ENCODE measurements at places on chromosomes 16 and 17.
A peak's percentile ranks its signal among the peaks of the same experiment; 100 is the strongest.

GRCh38 chr16:53822936-53823529 lies 119.1 kb downstream of the FTO start:
- DNase-seq = peak; percentile 69

DNA sequence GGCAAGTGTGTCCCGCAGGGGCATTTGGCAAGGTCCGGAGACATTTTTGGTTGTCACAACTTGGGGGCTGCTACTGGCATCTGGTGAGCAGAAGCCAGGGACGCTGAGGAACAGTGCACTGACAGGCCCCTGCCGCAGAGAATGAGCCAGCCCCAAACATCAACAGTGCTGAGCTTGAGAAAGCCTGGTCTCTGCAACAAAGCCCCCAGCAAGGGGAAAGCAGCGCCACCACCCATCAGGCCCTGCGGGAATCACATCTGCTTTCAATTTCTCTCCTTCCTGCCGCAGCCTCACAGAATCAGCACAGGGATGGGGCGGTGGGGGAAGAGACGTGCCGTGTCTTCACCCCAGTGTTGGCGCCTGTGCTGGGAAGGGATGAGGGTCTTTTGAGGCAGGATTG lies 14.8 kb upstream of the PRPSAP1 start:
- no peak for DNase-seq

DNA sequence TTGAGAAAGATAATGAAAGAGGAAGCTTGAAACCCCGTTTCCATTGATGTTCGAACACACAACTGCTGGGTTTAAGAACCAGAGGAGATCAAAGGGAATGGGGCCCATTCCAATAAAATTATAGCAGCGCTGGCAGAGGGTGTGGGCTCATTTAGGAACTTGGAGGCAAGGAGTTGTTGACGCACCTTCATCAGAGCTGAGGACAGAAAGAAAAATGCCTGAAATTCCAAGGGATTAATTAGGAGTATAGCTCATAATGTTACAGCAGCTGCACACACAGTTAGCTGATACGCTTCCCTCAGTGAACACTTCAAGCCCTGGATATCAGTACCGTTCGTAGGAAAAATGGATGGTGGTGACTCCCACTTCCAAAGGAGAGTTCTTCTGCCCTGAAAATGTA lies 127.2 kb downstream of the AXIN2 start:
- no peak for DNase-seq

DNA sequence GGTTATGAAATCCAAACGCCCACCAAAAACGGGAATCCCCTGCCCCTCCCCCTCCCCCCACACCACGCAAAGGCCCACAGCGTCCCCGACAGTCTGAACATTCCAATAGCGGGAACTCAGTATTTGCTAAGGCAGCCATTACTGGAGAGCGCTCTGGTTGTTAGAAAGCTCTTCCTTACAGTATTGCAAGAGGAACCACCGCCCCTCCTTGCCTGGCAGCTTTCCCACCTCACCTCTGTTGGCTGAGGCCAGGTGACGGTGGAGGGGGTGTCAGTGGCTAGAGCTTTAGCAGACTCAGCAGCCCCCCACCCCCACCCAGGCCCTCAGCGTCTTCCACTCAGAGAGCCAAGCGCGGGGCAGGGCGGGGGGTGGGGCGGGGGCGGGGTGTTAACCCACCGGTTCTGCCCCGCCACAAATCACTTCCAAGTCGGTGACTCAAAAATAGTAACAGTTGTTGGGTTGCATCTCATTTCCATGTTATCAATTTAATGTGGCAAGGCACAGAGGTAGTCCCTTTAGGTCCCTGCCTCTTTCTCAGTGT lies 2.2 kb upstream of the PLEKHH3 start:
- peak; percentile 55 for DNase-seq

DNA sequence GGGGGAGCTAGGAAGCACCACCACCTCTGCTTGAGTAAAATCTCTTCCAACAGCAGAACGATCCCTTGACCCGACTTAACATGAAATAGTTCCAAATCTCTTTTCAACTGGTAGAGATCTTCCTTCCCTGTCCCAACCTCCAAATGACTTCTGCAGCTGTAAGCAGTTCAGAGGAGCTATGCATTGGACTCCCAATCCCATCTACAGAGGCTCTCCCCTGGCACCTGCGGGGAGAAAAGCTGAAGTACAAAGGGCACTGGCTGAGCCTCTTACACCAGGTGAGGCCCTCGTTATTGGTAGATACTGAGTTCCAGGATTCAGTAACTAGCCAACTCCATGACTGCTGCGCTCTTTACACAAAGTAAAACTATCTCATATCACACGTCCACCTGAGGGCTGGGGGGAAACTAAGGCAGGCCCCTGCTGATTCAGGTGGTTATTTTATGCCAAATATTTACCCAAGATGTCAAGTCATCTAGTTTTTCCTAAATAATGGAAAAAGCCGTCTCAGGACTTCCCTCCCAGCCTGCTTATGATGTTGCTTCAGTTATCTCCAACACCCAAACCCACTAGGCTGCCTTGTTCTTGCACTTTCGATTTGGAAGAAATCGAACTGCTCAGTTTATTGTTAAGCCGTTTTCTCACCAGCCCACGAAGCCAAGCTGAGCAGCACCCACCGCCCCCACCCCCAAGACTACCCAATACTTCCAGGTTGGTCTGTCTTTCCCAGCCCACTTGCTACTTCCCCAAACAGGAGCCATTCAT lies 3.2 kb downstream of the ACTG1 start:
- DNase-seq = peak; percentile 47

GRCh38 chr17:58870747-58871146 lies 115.1 kb downstream of the PPM1E start:
- peak; percentile 0 for DNase-seq

DNA sequence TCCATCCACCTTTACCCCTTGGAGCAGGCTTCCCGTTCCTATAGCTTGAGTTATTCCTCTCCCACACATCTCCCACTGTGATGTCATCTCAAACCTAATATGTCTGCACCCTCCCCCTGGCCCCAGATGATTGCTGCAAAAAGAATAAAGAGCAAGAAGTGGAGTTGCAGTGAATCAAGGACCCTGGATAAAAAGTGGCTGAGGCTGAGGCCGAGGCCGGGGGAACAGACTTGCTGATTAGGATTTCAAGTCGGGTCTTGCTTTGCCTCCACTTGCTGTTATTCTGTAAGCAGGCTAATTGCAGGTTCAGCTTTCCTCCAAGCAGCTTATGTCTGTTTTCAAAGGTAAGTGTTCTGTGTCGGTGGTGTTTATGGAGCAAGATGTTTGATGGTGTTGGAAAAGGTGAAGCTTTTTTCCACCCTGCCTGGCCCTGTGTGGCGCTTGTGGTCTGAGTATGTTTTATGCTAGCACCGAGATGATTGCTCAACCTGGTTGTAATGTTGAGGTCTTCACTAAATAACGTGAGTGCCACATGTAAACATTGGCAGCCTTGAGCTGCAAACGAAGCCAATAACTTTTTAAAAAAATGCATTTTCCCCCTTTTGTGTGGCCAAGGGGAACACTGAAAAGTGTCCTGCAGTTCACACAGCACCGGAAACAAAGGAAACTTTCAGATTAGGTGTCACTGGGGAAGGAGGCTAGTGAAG lies 15.4 kb downstream of the HS3ST3B1 start:
- DNase-seq = no peak

DNA sequence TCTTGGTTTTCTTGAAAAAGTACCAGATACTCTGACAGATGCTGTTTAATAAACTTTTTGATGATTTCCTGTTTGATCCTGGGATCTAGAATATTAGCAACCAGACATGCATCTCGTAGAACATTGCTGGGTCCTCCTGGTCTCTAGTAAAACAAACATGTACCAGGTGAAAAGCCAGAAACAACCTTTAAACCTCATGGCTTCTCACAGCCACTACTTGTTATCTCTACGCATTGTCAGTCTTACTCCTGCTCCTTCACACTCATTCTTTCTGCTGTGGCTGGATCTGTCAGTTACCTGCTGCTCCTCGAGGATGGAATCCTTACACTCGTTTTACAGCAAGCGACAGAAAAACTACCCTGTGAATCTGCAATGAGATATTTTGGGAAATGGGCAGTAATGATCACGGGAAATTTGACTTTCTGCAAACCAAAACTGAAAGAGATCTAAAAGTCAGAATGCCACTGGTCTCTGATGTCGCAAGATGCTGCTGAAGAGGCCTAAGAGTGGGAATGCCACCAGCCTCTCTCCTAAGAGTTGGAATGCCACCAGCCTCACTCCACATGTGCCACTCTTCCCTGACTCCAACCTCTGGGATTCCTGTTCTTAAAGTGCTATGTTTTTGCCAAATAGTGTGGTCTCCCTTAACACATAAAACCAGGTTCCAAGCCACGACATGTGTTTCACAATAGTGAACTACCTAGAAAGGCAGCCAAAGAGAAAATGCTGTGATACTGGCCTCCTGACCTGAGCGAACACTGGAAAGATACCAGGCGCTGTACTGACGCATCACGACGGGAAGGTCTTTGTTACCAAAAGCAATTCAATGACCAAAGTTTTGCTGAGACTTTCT lies 86.3 kb downstream of the VPS53 start:
- no peak for DNase-seq

GRCh38 chr16:84396537-84397008 lies 28.2 kb downstream of the ATP2C2 start:
- DNase-seq = no peak

DNA sequence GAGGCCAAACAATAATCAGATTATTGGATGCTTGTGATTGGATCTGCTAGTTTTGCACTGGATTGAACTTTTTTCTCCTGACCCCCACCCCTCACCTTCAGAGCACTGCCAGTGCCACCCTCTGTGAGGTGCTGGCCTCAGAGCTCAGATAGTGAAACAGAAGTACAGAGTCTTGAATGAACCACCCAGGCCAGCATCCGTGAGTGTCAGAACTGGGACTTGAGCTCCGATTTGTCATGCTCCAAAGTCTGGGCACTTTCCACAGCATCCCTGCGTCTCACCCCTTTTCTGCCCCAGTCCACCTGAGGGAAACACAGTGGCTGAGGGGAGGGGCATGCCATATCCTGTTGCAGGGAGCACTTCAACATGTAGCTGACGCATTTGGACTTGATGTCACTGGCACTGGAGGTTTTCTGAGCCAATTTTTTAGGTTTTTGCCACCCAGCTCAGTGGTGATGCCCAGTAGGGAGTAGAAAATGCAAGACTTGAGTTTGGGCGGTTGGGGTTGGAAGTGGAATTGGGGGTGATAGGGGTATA lies 47.3 kb downstream of the SMPD3 start:
- DNase-seq = no peak

DNA sequence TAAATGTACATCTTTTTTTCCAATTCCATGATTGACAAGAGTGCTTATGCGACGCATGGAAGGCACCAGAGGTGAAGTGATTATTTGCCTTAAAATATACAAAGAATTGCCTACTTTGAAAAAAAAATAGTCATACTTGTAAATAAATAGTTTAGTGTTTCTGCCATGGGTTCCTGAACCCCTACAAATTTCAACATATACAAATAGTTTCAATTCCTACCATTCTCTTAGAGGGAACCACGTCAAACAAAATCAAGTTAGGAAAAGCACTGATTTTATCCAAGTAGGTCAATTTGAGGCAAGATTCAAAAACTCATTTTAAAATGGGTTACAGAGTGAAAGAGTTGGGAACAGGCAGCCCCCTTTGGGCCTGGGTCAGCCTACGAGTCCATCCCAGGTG lies 11.7 kb downstream of the CMTM3 start:
- no peak for DNase-seq

- DNase-seq = no peak
Observed at GRCh38 chr17:2386400-2387085, 14.3 kb downstream of the MNT start.

- no peak for DNase-seq
Observed at GRCh38 chr17:10117581-10118001, 80.8 kb downstream of the GAS7 start.

DNA sequence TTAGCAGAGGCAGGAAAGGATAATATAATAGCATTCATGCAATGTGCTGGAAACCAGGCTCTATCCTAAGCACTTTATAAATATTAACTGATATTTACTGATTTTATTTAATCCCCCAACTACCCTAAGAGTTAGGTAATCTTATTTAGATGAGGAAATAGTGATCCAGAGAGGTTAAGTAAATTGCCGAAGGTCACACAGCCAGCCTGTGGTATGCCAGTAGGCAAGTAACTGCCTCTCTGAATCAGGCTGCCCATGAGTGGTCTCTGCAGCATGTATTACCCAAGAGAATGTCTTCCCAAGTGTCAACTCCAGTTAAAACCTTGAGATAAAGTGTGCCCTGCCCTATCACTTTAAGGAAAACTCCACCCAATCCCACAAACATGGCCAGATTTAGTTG lies 25.3 kb upstream of the LYRM9 start:
- no peak for DNase-seq

- peak; percentile 78 for DNase-seq
Observed at GRCh38 chr17:7835814-7836595, 2.0 kb downstream of the KDM6B start.

DNA sequence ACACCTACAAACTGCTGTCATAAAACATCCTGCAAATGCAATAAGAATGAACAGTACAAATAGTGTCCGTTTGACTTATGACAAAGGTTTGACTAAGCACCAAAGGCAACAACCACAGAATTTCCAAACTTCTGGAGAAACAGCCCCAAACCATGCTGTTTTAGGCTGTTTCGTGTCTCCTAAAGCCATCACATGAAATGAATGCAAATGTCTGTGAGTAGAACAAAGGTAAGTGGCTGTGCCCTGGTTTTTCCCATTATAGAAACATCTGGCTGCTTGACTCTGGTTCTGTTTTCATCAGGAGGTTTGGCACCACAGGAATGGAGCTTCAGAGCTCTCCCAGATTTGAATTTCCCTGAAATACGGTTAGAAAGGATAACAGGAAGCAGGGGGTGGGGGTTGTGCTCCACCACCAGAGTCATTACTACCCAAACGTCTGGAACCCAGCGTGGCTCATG lies 4.6 kb upstream of the EMP2 start:
- no peak for DNase-seq

- no peak for DNase-seq
Observed at GRCh38 chr16:1991588-1991947, 1.8 kb downstream of the SYNGR3 start.

DNA sequence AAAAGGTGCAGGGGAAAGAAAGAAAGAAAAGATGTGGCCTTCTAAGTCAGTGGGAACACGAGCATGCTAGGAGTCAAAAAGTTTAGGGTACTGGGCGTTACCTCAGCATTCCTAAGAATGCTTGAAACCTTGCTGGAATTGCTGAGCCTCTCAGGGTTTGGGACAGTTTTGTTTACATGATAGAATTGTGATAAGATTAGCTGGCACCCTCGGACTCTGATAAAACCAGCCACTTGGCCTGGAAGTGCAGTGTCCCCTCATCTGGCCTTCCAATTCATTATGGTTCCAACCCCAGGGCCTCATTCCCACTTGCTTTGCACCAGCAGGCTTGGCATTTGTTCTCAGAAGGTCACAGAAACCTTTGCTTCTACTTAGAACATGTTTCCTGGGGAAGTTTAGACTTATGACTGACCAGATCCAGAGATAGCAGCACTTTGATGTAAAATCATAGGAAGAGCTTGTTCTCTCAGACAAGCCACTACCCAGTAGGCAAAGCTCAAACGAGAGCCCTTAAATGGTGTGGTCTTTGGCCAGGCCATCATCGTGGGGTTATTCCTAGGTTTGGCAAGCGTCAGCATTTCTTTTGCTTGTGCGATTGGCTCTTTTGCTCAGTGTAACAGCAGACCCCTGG lies 8.0 kb downstream of the SGF29 start:
- DNase-seq = no peak

GRCh38 chr16:9934723-9935508 lies 247.3 kb downstream of the GRIN2A start:
- no peak for DNase-seq

GRCh38 chr16:84919269-84919668 lies 92.1 kb downstream of the ZDHHC7 start:
- DNase-seq = no peak
